ENCODE measurements at places on chromosomes 3 and 15.

DNA sequence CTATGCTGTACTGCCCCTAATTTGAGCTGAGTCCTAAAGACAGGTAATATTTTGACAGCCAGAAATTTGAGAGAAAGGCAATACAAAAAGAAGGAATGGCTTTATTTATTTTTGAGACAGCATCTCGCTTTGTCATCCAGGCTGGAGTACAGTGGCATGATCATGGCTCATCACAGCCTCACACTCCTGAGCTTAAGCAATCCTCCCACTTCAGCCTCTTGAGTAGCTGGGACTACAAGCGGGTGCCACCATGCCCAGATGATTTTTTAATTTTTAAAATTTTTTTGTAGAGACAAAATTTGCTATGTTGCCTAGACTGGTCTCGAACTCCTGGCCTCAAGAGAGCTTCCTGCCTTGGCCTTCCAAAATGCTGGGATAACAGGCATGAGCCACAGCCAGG, 77.4 kb upstream of the SLC4A7 start:
- no peak for DNase-seq

DNA sequence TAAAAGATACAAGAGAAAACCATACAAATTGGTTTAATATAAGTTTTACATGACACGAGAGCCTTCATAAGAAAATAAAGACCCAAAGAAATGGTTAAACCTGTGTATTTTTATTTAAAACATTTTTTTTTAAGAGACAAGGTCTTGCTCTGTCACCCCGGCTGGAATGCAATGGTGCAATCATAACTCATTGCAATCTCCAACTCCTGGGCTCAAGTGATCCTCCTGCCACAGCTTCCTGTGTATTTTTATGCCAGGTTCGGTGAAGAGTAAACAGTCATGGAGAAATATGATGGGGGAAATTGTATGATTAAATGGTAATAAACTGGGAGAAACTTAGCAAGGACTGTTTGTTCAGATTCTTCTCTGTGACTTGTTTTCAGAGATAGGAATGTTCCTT, 441.0 kb downstream of the TUSC7 start:
- no peak for DNase-seq

DNA sequence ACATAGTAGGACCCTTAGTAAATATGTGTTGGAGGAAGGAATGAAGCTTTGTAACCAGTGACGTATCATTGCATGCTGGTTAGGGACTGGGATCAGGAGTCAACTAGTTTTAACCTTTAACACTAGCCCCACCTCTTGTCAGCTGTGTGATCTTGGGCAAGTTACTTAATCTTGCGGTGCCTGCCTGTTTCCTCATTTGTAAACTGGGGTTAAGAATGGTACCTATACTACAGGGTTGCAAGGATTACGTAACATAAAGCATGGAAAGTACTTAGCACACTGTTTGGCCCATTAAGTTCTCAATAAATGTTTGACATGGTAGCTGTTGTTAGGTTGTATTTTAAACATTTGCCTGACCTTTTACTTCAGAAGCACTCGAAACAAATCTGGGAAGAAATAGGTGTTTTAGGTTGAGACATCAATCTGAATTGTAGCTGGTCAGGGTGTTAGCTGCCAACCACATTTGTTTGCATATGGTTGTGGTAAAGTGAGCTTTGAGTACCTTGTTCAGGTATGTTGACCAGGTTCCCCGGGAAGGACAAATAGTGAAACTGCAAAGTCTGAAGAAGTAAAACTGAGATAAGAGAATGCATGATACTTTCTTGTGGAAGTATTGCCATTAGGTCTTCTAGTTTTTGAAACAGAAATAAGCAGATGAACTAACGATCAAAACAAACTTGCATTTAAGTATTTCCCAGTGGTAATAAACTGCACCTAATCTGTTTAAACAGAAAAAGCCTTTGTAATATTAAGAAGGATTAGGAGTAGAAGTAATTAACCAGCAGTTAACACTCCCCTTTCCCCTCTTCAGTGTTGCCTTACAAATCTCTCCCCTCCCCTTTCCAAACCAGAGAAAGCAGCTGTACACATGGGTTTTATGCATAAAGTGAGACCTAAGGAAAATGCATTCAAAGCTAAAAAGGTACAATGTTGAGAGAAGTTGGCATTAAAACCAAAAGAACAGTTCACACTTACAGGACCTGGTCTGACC, 25.8 kb upstream of the SCAANT1 start:
- no peak for DNase-seq

DNA sequence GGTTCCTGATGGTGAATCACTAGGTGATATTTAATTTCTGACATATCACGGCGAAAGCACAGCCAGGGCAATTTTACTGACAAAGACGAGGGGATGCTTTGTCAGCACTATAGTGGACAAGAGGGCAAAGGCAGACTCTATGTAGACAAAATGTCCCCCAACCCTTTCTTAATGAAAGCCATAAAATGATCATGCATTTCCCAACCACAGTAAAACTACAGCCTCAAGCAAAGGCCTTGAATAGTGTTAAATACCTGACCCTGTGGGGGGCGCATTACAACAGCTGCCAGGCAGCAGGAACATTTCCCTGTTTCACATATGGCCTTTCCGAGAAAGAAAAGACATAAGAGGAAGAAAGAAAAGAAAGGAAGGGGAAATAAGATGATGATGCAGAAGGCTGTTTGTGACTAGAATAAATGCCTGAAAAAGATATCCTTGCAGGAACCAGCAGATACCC, 49.5 kb downstream of the GLDN start:
- no peak for DNase-seq

DNA sequence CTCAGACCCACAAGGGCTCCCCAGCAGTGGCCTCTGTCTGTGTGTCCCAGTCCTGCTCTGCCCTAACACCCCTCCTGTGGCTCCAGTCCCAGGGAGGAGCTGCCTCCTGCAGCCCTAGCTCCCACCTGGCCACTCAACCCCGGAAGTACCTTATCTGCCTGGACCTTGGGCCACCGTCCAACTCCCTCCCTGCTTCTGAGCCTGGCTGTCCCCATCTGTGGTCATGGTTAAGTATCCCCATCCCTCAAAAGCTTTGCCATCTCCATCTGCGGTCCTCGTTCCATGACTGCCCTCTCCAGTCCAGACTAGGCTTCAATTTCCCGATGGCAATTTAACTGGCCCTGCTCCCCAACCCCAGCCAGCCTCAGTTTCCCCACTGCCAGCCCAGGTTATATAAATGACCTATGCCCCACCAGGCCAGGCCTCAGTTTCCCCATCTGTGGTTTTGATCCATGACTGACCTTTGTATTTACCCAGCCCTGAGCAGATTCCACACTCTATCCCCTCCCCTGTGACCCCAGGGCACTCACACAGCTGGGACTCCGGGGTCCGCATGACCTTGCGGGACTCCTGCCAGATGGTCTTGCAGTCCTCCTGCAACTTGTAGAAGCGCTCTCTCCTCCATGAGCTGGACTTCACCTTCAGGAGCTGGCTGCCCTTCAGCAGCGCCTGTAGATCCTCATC, 9.6 kb downstream of the PLCD1 start:
- no peak for DNase-seq

All from kidney glomerular epithelial cell (primary cell).